ENCODE measurements at places on chromosomes 3 and 15. TPM values are rescaled to one million over a fixed set of nuclear protein-coding genes. Genes with fewer than 3 reads are reported as not detected.

The MAP6D1 gene
- total RNA-seq = 7.8 TPM

The IDH3A gene
- 80.6 TPM for total RNA-seq

The STAB1 gene
- total RNA-seq = 2.2 TPM

The FOXL2NB gene
- 0.11 TPM for total RNA-seq

The ST8SIA2 gene
- 5.9 TPM for total RNA-seq

The CRABP1 gene
- 12.8 TPM for total RNA-seq

The ROBO1 gene
- 56.4 TPM for total RNA-seq

The POLR2H gene
- 112 TPM for total RNA-seq

Data from cardiac muscle cell (in vitro differentiated cells and primary cell).